ENCODE measurements at places on chromosomes 13 and 19.

DNA sequence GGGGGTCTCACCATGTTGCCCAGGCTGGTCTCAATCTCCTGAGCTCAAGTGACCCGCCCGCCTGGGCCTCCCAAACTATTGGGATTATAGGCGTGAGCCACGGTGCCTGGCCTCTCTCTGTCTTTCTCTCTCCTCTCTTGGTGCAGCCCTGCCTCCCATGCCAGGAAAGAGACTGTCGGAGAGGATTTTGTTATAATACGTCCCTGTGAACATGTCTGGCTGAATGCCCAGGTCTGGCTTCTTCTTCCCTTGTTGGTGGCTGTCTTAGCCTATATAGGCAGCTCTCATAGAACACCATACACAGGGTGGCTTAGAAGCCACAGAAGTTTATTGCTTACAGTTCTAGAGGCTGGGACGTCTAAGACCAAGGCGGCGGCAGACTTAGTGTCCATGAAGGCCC, 46.4 kb downstream of the PEX11G start:
- DNase-seq: no peak

GRCh38 chr19:6987850-6988249, 33.4 kb downstream of the MBD3L2B start:
- DNase-seq: no peak

GRCh38 chr19:30136611-30137195, 194.7 kb downstream of the URI1 start:
- DNase-seq: no peak

DNA sequence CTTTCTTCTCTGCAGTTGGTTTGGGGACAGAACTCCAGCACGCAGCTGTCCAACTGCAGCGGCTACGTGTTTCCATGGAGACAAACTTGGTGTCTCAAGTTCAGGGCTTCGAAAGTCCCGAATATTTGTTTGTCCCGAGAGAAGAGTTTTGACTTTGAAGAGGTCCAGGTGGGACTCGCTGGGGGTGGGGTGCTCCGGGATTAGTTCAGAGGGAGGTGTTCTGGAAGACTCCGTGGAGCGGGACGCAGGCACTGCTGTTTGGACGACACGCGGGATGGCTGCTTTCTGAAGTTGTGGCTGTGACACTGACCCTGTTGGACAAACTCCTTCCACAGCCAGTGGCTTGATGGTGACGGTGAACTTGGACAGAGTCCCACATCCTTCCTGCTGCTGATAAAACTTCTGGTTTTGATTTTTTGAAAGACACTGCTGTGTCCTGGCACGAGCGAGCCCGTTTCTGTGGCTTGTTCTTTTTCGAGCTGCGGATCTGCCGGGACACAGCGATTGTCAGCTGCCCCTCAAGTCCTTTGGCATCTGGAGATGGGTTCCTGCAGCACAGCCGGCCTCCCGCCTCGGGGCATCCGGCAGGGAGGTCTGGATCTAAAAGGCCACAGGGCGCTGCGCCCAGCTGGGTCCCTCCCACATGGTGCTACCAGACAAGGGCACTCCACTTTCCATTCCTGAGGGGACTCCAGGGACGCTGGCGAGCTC, 15.9 kb upstream of the RANBP3 start:
- DNase-seq: no peak

DNA sequence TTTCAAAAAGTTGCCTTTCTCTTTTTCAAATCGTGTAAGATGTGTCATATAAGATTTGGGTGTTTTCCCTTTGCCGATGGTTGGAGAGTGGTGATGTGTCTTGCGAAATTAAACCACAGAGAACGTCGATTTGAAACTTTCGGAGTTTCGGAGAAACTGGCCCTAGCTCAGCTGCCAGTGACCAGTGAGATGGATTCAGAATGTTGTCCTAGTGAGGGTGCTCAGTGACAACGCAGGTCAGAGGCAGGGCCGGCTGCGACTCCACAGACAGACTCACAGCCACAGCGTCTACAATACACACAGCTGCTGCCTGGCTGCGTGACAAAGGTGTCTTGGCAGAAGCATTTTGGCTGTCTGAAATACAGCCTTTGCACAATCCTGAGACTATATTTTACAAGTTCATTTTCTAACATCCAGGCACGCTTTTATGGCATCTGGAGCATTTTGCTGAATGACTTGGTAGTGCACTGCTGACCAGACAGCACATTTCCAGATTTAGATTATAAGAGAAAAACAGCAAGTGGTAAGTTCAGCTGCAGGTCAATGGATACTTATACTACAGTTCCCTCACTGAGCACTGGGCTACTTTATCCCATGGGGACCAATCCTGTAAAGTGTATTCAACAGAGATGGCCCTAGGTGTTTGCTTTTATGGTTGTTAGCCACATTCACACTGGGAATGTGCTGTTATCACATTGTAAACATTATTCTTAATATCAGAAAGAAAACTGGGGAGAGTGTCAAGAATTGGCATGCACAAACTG, 207.5 kb downstream of the KCNRG start:
- DNase-seq: peak; percentile 40

DNA sequence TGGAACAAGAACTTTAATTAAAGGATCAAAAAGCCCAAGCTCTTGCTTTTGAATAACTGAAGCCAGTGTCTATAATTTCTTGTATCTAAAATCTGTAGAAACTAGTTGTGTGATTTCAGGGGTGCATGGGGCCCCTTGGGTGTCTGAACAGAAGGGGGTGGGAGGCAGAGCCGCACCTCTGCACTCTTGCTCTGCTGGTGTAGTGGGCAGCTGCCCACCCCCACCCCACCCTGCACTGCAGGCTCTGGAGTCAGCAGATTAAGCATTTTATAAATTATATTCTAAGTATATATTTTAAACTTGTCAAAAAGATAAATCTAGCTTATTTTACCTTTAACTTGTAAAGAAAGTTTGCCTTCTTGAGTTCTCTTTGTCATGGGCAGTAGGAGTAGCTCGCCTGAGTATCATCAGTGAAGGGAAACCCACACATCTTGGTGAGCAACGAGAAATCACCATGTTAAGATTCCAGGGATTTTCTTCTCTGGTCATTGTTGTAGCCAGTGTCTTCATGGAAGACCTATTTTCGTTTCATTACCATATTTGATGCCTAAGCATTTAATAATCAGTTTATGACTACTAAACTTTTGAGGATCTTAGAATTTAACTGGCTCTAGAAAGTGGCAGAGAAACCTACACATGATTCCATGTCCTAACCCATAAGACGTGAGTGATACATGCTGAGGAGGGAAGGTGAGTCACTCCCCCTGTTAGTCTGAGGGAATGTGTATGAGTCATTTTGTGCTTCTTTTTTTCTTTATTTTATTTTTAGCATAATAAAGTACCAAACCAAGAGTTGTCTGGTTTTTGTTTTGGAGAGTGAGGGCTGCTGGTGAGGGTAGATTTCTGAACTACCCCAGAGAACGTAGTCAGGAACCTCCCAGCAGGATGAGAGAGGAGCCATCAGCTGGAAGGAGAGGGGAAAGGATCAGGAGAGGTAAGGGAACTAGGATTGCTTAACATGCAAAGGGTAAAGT, 7.7 kb downstream of the UBE2L5 start:
- peak; percentile 68 for DNase-seq

- DNase-seq: no peak
Observed at GRCh38 chr13:25616674-25617073, 244.9 kb downstream of the ATP8A2 start.

- DNase-seq: no peak
Observed at GRCh38 chr13:97660594-97661260, 226.8 kb downstream of the RAP2A start.

- no peak for DNase-seq
Observed at GRCh38 chr13:103945836-103946235, 879.6 kb upstream of the SLC10A2 start.

GRCh38 chr19:11964858-11965645, at the start of gene ZNF763:
ZNF763 (plus strand) TSS chr19:11965040; CDS start chr19:11965209, 169 bp downstream.
- DNase-seq: peak; percentile 72

DNA sequence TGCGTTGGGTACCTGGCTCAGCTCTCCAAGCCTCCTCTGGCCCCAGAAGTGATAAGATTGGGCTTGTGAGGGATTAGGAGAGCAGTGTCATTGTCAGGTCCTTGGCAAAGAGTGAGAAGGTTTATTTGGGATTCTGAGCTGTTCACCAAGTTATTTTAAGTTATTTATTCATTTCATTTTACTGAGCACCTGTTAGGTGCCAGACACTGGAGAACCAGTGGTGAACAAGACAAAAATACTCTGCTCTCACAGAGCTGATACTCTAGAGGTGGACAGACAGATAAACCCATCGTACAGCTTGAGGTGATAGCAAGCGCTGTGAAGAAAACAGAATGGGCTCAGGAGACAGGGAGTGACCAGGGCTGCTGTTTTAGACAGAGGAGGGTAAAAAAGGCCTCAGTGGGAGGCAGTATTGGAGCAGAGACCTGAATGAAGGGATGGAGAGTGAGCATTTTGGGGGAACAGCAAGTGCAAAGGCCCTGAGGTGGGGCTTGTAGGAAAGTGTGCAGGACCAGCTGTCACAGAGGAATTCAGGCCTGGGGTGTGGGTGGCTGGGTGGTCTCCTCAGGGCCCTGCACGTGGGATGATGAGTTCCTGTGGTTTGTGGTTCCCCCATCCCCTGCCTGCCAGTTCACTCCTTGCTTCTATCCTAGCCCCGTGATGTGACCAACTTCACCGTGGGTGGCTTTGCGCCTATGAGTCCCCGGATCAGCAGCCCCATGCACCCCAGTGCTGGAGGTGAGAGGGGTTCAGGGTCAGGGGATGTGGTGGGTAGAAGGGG, 8.7 kb upstream of the TIMM50 start:
- DNase-seq: no peak

- peak; percentile 76 for DNase-seq
Observed at GRCh38 chr13:23386533-23386932, 47.0 kb downstream of the SACS start.

GRCh38 chr13:53105477-53105876, 76.9 kb downstream of the OLFM4 start:
- DNase-seq: no peak

GRCh38 chr19:2261438-2262172, 5.4 kb upstream of the JSRP1 start:
- no peak for DNase-seq

DNA sequence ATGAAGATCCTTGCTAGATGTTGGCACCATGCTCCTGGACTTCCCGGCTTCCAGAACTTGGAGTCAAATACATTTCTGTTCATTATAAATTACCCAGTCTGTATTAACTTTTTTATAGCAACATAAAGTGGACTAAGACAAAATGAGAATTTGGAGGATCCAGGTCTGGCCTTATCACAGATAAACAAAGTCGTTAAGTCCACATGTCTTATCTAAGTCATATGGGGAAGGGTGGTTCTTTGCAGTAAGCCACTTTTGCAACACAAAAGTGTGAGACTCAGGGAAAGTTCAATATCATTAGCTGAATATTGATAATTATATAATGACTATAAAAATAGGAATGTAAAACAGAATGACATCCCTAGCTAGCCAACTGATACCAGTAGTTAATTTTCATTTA, 91.6 kb upstream of the SIAH3 start:
- no peak for DNase-seq

- DNase-seq: no peak
Observed at GRCh38 chr13:60146471-60146870, 17.3 kb downstream of the DIAPH3 start.

DNA sequence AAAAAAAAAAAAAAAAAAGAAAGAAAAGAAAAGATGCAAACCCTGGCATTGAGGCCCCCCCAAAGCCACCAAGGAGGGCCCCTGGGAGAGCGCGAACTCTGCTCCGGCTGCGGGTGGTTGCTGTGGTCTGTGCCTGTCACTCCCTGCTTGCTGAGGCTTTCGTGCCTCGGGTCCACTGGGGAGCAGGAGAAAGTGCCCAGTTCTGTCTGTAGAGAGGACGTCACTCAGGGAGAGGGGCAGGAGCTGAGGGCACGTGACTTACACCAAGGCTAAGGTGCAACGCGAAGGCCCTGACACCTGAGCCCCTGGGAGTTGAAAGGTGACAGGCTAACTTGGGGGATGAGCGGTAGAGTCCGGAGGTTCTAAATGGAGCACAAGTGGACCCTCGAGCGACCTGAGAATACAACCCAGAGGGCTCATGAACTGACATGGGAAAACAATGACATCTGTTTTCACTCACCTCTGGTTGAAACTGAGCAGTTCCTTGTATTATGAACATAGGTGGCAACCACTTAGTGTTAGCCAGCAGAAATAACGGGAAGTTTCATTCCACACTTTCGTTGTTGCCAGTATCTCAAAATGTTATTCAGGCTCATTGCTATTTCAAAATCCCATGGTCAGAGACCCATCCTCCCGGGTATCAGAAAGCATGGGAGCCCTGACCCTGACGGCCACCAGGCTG, 69.2 kb upstream of the TM9SF2 start:
- no peak for DNase-seq

DNA sequence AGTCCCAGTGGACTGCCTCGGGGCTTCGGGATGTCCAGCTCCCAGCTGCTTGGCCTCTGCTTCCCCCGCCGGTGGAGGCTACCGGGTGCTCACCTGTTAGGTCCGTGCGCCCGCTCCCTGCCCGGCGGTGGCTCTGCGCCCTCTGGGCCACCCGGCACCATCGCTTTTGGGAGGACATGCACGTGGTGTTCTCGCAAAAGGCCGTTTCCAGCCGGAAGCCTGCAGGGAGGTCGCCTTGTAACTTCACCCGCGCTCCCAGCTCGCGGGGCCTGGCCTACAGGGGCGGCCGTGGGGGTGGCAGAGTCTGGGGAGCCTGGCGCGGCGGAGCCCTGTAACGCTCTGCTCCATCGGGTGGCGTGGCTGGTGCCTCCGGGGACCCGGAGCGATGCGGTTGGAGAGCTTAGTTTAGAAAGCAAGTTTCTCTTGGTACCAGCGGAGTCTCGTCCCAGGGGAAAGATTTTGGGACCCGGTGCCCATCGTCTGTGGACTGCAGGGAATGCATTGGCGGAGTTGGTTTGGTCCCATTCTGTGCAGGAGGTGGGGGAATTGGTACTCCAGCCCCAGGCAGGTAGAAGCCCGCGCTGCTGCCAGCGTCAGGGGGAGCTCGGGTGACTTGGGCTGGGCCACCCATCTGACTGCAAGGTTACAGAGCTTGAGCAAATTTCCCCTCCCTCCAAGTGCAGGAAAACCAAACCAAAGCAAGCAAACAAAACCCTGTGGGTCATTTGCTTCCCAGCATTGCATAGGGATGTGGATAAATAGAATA, 673 bp downstream of the SPATA13 start:
- peak; percentile 42 for DNase-seq

DNA sequence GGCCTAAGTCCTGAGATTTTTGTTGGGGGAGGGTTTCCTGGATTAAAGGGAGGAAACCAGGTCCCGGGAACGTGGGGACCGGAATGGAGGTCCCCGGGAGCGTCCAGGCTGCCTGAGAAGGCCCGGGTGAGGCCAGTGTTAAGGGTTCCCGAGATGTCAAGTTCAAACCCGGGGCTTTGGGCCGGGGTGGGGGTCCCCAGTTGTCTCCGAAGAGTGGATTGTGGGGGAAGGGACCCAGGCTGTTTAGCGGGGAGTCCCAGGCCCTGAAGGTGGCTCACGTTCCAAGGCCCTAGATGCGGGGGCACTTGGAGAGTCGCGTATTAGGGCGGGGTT, 262 bp downstream of the COX7A1 start:
- DNase-seq: no peak

- no peak for DNase-seq
Observed at GRCh38 chr19:10898633-10899032, 27.3 kb downstream of the CARM1 start.

DNA sequence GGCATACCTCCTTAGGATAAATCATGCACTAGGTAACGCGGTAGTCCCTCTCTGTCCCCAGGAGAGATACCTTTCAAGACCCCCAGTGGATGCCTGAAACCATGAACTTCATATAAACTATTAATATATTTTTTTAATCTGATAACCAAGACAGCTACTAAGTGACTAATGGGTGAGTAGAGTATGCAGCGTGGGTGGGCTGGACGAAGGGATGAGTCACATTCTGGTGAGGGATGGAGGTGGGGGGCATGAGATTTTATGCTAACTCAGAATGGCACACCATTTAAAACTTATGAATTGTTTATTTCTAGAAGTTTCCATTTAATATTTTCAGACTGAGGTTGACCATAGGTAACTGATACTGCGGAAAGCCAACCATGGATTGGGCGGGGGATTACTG, 46.2 kb downstream of the CDK8 start:
- DNase-seq: no peak

Measured in activated CD4-positive, alpha-beta T cell treated with anti-CD3 and anti-CD28 coated beads, Interleukin-2, Interleukin-4, amounts not matched to agents 100 ng/mL and 50 ng/mL, durations not matched to agents 16 hours and 8 hours (primary cell).